ENCODE measurements at places on chromosomes 11 and 22. TPM values are rescaled to one million over a fixed set of nuclear protein-coding genes. Genes with fewer than 3 reads are reported as not detected.

Gene GRK3
- polyA plus RNA-seq: 1.6 TPM

GRCh38 chr11:113806406-113806805, 26.8 kb downstream of the CLDN25 start:
- H3K4me1 ChIP-seq: no peaks in the 10 kb centered on the region
- no peaks in the 10 kb centered on the region for H3K36me3 ChIP-seq
- DNase-seq: peak; percentile 17
- H3K4me3 ChIP-seq: no peak overlapping the region
- no peak overlapping the region for H3K27ac ChIP-seq
- H3K27me3 ChIP-seq: no peaks in the 10 kb centered on the region

Gene KCNJ5
- 5.7 TPM for polyA plus RNA-seq

GRCh38 chr11:4607096-4607495, 935 bp downstream of the TRIM68 start:
- peaks cover 5% of the 10 kb centered on the region for H3K4me1 ChIP-seq
- peak overlapping the region; percentile 64 for H3K4me3 ChIP-seq
- DNase-seq: no peak
- H3K27ac ChIP-seq: no peak overlapping the region
- H3K36me3 ChIP-seq: no peaks in the 10 kb centered on the region

GRCh38 chr11:92776676-92777075, 192.8 kb upstream of the MTNR1B start:
- no peak overlapping the region for H3K4me3 ChIP-seq
- no peak overlapping the region for H3K27ac ChIP-seq
- no peak for DNase-seq
- H3K4me1 ChIP-seq: no peaks in the 10 kb centered on the region
- no peaks in the 10 kb centered on the region for H3K27me3 ChIP-seq

GRCh38 chr22:35148866-35149548, 83.0 kb downstream of the ISX start:
- no peak overlapping the region for H3K4me3 ChIP-seq
- H3K4me1 ChIP-seq: no peaks in the 10 kb centered on the region
- no peaks in the 10 kb centered on the region for H3K36me3 ChIP-seq
- no peak for DNase-seq
- H3K27ac ChIP-seq: no peak overlapping the region
- H3K27me3 ChIP-seq: no peaks in the 10 kb centered on the region

GRCh38 chr11:75214843-75215242, 25.7 kb upstream of the TPBGL start:
- no peaks in the 10 kb centered on the region for H3K27me3 ChIP-seq
- H3K27ac ChIP-seq: no peak overlapping the region
- no peaks in the 10 kb centered on the region for H3K36me3 ChIP-seq
- no peak overlapping the region for H3K4me3 ChIP-seq
